ENCODE measurements at places on chromosomes 16 and 17.

- no peak for DNase-seq
Observed at GRCh38 chr17:73172252-73172651, 7.4 kb downstream of the SSTR2 start.

GRCh38 chr17:60442271-60443173 is 20.2 kb downstream of the CHCT1 start:
- no peak for DNase-seq

DNA sequence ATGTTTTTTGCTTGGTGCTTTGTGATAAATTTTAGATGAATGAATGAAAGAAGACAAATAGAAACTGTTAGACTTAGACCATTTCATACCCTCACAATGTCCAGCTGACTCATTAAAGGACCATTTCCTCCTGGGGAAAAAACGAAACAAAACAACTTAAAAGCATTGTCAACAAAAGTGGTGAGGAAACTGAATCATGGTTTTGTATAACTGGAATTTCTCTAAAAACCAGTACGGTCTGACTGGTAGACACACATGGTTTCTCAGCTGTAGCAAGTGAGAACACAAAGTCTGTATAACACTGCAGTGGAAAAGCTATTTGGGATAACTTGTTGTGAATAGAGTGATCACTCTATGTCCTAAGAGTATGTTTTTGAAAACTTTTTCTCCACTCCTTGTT is 5.3 kb upstream of the DDX52 start:
- DNase-seq = no peak

DNA sequence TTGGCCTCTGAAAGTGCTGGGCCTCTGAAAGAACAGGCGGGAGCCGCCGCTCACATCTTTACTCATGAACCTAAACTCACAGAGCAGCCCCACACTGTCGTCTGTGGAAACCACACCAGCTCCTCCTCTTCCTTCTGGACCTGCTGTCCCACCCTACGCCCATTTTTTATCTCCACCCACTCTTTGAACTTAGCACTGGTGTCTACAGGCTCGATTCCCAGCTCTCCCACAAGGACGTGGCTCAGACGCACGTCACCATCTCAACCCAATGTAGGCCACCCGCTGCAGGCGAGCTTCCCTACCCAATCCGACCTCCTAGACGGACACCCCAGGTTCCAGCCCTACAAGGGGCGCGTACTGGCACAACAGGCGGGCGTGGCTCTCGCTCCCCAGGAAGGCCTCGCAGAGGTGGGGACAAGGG is 62.2 kb downstream of the NXN start:
- DNase-seq = no peak

DNA sequence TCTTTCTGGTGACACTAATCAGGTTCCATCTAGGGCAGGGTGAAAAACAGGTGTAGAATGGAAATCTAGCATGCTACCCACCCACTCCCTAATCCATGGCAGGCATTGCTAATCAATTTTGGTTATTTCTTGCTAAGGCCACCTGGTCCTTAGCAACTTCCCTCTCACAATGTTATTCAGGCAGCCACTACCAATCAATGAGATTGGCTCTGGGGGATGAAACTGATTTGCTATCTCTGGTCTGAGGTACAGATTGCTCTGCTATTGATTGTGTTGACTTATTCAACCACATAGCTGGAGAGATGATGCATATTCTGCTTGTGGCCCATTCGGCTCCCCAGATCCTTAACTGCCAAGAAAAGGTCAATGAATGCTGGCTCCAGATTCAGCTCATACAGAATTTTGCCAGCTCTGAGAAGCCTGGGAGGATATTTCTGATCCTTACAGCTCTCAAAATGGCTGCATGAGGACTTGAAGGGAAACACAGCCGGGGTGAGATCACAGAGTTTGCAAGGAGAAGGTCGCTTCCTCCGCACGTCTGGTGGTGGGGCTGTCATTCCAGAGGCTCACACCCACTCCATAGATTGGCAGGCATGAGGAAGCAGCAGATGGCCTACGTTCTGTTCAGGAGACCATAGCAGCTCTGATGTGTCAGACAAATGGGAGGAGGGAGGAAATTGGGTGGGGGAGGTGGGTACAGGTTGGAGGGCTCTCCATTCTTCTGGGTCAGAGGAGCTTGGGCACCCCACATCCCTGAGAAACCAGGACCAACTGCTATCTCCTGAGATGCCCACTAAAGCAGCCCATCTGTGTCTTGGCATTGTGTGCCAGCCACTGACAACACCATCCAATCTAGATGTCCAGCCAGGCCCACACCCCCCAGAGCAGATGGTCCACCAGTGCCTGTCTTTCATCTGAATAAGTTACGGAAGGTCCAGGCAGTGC is 22.3 kb downstream of the SEZ6 start:
- DNase-seq = no peak
